ENCODE measurements at places on chromosomes 16 and 17.
A peak's percentile ranks its signal among the peaks of the same experiment; 100 is the strongest.

- DNase-seq, result no peak
Observed at GRCh38 chr16:68954911-68955635, 111.7 kb downstream of the TANGO6 start.

DNA sequence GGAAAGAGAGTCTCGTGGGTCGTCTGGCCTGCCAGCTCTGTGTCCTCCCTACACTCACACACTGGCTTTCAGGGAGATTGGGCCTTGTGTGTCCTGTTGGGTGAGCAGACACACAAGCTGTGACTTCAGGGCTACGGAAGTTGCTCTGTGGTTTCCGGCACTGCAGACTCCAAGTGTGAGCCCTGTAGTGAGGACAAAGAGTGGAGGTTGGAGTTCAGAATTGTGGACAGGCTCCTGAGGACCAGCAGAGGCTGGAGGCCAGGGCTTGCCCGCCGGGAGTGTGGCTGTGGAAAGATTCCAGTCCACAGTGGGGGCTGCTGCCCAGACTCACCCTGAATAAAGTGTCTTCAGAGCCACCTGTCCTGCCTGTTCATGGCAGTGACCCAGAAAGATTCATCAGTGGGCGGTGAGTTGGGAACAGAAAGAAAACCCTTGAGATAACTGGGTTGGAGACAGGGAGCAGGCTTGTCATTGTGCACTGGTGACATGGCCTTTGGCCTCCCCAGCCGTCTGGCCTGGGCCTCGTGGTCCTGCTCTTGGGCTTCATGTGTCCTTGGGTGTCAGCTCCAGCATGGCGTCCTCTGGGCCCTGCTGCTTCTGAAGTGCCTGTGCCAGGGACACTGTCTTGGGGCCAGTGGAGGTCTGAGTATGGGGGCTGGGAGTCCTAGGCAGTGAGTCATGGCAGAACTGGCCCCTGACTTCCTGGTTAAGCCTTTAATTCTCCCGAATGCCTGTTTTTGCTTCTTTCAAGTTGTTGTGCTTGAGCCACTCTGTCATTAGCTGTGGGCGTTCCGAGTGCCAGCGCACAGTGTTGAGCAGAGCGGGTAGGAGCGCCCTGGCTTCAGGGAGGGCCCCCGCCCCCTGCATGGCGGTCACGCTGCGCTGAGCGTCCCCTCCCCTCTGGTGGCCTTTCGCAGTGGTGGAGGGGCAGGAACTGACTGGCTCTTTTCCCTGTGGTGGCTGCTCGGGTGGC, 19.9 kb upstream of the ZNF750 start:
- peak; percentile 51 for DNase-seq

DNA sequence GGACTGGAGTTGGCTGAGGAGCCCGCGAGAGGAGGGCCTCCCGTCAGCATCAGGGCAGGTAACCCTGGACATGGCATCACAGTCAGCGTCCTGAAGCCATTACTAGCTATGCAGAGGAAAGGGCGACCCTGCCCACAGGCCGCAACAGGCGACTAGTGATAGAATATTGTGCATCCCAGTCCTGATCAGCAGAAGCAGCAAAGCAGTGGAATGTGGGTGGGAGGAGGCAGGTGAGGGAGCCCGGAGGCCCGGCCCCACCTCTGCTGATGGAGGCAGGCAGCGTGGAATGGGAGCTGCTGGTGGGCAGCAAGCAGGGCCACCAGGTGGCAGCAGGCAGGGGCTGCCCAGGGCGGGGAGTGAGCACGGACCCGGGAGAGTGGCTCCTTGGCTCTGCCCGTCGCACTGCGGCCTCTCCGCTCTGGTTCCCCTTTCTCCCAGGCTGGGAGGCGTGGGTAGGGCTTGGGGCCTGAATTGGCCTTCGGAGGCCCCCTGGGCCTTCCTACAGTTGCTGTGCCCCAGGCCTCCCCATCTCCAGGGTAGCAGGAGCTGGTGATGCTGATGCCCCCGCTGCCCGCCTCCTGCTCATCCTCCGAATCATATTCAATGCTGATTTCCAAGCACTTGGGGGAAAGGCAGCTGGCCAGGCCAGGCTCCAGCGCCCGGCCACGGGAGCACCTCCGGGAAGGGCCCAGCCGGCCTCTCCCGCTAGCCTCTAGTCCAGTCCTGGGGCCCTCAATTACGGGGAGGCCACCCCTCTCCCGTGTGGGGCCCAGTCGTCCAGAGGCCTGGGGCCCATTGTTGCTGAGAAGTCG, 20.2 kb downstream of the TSPOAP1 start:
- DNase-seq, result no peak

DNA sequence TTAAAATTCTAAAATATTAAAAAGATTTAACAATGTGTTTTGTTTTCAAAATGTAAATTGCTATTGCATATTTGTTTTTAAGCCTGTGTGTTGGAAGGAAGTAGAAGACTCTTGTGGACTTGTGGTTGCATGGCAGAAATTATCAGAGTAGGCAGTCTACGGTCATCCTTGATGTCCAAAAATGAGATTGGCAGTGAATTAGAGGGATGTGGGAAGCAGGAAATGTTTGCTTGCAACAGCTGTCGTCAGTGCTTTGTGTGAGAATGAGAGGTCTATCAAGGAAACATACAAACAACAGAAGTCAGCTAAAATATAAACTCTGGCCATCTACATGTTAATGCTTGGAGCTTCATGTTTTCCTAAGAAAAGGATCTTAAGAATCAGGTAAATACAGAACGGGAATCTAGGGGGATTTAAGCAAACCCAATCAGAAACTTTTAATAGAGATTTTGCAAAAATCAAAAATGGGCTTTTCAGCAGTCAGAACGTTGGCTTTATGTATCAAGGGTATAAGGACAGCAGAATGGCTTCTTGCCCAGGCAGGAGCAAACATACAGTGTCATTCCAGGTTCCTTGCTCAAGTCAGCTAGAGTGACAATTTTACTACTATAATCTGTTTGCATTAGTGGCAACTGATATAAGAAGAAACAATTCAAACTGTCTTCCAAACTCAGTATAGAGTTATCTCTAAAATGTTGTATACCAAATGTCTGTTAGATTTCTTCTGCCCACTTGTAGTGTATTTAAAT, 196.7 kb downstream of the CYB561 start:
- DNase-seq, result no peak

GRCh38 chr17:45785480-45786193, 1.5 kb downstream of the CRHR1 start:
- DNase-seq, result no peak

GRCh38 chr17:82246365-82247181, 17.7 kb downstream of the SLC16A3 start:
- no peak for DNase-seq

- no peak for DNase-seq
Observed at GRCh38 chr17:11917415-11917814, 79.9 kb downstream of the ZNF18 start.

Measured in activated effector memory CD4-positive, alpha-beta T cell treated with Interleukin-2 at 50 U/mL for 16 hours (primary cell).